Right renal cortex interstitium (tissue), 3 donors: ENCODE measurements at places on chromosomes 1 and 21.

DNA sequence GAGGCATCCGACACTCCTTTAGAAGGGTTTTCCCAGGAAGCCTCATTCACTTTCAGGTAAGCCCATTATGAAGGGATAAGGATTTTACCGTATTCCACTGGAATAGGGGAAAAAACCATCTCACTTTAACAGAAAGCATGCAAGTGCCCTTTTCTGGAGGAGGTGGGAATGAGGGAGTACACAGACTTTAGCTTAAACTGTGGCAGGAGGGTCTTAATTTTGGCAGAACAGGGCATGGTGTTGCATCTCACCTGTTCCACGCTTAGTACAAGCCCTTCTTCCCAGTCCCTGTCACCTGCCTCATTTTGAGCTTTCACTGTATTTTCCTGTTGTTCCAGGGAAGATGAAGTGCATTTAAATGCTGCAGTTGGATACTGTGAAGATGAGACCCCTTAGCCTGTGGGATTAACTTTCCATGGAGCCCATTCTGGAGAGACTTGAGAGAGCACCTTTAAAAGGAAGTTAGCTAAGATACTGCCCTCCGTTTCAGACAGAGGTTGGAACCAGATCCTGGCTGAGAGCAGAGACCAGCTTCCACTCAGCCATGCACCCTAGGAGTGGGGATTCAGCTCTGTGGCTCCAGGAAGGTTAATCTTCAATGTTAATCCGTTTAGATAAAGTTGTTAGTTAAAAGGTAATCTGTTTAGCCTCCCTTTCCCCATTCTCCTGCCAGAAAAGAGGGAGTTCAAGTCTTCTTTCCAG lies 42.6 kb downstream of the PBX1 start:
- DNase-seq, result no peak

GRCh38 chr1:49356594-49356993 lies 579.9 kb upstream of the BEND5 start:
- DNase-seq, result no peak

DNA sequence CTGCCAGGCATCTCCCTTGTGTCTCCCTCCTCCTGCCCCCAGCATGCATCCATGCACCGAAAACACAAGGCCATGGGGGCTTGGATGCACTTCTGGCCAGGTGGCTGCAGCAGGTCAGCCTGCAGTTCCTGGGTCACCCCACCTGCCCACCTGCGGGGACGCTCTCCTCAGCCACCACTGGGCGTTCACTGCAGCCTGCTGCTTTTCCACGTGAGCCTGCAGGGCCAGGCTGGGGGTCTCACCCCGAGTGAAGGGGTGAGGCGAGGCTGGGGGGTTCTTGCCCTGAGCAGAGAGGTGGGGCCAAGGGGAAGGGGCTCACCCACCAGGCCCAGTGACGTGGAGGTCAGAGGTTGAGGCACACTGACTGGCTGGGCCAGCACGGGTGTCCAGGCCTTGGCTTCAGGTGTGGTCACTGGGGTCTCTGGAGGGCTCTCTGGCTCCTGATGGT lies 64.6 kb downstream of the WNT9A start:
- no peak for DNase-seq

DNA sequence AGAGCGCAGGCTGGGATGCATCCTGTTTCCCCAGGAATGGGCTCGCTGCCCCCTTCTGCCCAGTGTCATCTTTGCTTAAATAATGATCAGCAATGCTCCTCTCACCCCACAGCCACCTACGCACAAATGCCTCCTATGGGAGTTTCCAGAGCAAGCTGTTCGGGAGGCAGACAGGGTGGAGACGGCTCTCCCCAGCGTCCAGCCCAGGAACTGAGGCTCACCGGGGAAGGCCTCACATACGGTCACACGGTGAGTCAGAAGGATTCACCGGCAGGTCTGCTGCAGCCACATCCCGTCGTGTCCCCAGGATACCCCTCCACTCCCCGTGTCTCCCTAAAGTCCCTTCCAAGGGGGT lies 40.3 kb upstream of the RUNX3 start:
- DNase-seq, result no peak

DNA sequence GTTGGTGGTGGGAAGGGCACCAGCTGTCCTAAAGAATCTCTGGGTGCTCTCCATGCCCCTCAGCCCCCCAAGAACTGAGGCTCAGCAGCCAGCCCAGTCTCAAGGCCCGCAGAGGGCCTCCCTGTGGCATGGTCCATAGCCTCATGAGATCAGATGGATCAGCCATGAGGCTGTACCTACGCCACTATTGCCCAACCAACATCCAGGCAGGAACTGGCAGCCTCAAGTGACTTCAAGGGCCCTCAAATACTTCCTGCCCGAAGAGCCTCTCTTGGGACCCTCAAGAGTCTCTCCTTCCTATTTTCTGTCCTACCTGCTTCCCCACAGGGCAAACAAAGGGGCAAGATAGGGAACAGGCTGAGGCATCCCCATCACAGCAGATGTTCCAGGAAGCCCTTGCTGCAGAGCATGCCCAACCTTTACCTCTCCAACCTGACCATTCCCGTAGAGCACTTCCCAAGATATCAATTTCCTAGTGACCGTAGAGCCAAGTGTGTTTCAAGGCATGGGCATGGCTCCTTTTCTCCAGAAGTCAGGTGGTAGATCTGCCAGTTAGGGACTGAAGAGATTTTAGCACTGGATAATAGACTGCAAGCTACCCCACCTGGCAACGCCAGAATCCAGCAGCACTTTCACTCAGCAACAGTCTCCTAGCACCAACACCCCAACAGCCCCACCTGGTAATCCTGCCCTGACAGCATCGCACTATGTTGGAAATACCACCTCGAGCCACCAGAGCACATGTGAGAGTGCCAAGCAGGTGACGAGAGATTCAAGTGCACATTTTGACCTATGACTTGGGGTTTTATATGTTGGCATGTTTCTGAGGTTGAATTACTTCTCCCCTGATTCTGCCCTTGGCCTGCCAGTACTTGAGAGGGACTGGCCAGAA lies 13.7 kb upstream of the MFSD2A start:
- DNase-seq, result no peak

DNA sequence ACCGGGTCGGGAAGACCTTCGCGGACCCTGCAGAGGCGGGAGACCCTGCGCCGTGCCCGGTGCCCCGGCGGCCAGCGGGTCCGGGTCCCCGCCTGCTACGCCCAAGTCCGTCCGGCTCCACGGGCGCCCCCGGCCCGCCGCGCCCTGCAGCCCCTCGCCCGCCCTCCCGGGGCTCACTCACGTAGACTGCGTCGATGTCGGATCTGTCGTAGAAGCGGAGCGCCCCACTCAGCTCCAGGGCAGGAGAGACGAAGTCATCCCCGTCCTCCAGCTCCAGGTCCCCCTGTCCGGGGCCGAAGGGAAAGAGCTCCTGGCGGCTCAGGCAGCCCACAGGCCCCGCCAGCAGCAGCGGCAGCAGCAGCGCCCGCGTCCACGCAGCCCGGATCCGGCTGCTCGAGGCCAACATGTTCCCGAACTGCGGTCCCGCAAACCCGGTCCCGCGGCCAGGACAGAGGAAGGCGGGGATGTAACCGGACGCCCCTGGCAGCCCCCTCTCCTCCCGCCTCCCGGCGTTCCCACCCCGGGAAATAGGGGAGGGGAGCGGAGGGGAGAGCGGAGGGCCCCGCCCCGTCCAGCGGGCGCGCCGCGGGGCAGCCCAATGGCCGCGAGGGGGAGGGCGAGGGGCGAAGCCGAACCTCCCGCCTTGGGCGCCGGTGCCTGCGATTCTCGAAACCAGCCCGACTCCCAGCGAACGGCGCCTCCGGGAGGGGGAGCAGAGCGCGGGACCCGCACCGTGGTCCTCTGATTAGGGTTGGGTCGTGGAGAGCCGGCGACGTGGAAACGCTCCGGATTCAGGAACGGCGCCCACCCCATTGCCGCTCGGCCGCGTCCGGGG lies at the start of gene NID1:
Gene NID1 (minus strand): TSS at position 417 of the 835 bp plus-strand sequence. CDS start 11 bp downstream, at position 406.
- no peak for DNase-seq

DNA sequence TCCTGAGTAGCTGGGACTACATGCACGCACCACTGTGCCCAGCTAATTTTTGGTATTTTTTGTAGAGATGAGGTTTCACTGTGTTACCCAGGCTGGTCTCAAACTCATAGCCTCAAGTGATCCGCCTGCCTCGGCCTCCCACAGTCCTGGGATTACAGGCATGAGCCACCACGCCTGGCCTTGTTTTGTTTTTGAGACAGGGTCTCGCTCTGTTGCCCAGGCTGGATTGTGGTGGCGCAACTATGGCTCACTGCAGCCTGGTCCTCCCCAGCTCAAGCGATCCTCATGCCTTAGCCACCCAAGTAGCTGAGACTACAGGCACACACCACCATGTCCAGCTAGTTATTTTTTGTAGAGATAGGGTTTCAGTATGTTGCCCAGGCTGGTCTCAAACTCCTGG lies 26.0 kb downstream of the PARK7 start:
- DNase-seq, result no peak

DNA sequence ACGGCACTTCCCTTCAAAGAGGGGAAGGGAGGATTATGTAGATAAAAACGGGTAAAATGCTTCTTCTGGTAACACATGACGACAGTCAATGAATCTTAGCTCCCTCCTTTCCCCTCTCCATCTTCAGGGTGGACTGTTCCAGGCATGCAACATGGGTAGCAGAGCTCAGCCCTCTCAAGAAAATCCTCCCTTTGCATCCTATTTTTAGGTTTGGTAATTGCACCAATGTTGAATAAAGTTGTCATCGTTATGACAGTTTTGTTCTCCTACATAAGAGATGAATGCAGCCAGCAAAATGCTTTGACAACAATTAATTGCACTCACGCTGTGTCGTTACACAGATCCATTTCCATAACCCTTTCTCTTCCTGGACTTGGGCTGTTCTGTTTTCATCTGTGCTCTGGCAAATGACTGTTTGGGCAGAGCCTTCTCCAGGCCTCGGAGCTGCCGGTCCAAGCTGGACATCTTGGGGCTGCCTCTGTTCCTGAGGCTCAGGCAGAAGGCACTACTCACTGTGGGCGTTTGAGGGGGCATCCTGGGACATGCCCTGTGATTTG lies 127.6 kb downstream of the CNIH3 start:
- no peak for DNase-seq

DNA sequence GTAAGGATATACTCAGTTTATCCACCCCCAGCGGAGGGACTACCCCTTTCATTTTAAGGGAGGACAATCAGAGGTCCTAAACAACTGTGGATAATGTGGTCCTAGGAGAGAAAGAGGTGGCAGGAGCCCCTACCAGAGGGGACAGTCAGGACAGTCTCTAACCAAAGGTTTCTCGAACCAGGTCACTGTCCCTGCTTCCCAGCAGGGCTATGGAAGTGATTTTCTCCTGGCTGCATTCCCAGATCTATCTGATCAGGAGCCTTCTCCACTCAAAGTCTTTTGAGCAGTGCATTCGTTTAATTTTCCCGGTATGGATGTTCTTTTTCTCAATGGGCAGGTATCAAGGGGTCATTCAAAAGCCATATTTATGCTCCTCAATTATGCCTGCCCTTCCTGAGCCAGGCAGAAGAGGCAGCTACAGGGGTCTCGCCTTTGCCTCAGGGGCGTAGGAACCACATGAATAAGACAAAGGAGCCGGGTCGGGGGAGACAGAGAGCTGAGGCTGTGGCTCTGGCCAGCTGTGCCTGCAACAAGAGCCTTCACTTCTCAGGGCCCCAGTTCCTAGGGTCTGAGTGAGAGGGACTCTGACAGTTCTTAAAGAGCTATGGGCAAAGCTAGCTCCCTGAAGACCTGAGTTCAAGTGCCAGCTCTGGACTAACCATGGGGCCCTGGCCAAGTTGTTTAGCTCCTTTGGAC lies 62.5 kb upstream of the DMRTB1 start:
- no peak for DNase-seq

- no peak for DNase-seq
Measured at GRCh38 chr1:162856260-162856659, 4.7 kb downstream of the CCDC190 start.

GRCh38 chr1:112048421-112048820 lies 59.0 kb upstream of the KCND3 start:
- no peak for DNase-seq

- no peak for DNase-seq
Measured at GRCh38 chr1:73637264-73637663, 560.7 kb downstream of the LRRIQ3 start.

GRCh38 chr1:201826830-201827229 lies 2.1 kb upstream of the IPO9 start:
- no peak for DNase-seq

- DNase-seq, result no peak
Measured at GRCh38 chr21:31180256-31181081, 142.2 kb upstream of the KRTAP19-8 start.

DNA sequence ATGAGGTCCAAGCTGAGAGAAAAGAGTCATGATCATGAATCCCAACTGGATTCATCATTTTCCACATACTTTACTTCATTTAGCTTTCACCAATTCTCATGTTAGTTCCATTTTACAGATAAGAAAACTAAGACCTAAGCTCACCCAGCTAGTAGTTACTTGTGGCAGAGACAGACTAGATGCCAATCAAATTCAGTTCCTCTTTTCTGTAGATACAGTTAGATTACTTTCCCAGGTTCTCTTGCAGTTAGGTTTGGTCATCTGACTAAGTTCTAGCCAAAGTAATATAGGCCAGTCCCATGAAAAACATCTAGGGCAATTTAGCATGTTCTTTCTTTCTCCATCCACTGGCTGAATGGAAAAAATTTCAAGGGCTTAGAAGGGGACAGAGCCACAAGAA lies 8.9 kb upstream of the KCND3 start:
- no peak for DNase-seq

- DNase-seq, result no peak
Measured at GRCh38 chr1:41629141-41629540, 144.7 kb upstream of the EDN2 start.

- DNase-seq, result no peak
Measured at GRCh38 chr1:159076438-159077119, at the start of gene AIM2. Gene AIM2, minus strand, starts transcription at chr1:159076766. Its CDS starts 3,267 bp downstream, at chr1:159073499.

GRCh38 chr1:228366866-228367741 lies 39.5 kb downstream of the TRIM11 start:
- DNase-seq, result no peak

- DNase-seq, result no peak
Measured at GRCh38 chr1:37599940-37600339, 4.2 kb upstream of the GNL2 start.

DNA sequence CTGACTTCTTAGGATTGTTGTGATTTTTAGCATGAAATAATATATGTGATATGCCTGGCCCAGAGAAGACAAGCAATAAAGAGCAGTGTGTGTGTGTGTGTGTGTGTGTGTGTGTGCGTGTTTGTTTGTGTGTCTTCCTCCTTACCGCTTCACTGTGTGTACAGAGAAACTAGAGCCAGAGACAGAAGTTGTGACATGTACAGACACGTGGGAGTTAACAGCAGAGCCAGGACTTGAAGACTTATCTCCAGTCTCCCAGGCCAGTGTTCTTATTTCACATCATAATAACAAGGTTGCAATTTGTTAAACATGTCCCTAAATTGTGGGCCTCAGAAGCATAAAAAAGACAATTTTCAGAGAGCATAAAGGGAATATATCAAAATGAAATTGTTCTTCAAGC lies 192.0 kb upstream of the JUN start:
- no peak for DNase-seq

DNA sequence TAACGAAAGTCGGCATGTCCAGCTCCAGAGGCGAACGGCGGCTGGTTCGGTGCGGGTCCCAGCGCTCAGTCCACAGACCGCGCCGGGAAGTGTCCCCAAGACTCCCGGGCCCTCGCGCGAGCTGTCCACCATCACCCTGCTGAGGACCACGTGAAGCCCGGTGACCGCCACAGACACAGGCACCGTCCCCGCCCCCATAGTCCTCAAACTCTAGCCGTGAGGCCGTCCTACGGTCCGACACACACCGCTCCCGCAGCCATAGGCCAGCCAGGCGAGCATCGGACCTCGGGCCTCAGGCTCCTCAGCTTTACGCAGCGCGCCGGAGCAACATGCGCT lies 535 bp downstream of the SETD4 start:
- no peak for DNase-seq

GRCh38 chr1:8595941-8596340 lies 221.5 kb downstream of the RERE start:
- DNase-seq, result no peak
